ENCODE measurements at places on chromosomes 5 and 9. TPM values are rescaled to one million over a fixed set of nuclear protein-coding genes. Genes with fewer than 3 reads are reported as not detected.

FAM13B gene
- total RNA-seq = 19.0 TPM

PCYOX1L gene
- 11.4 TPM for total RNA-seq

PRUNE2 gene
- total RNA-seq = 10.8 TPM

IPPK gene
- 17.6 TPM for total RNA-seq

CBY3 gene
- not detected for total RNA-seq

PPP2R2B gene
- not detected for total RNA-seq

ENTPD8 gene
- total RNA-seq = 0.26 TPM

SAXO1 gene
- total RNA-seq = not detected

FAM153A gene
- total RNA-seq = not detected

PARP8 gene
- 0.39 TPM for total RNA-seq

NEUROG1 gene
- total RNA-seq = not detected

VCAN gene
- total RNA-seq = 0.25 TPM

NMUR2 gene
- total RNA-seq = not detected

MPDZ gene
- total RNA-seq = 65.6 TPM

PLPPR1 gene
- not detected for total RNA-seq

CARD6 gene
- total RNA-seq = 34.0 TPM

KIF24 gene
- total RNA-seq = 1.6 TPM

SWI5 gene
- 16.4 TPM for total RNA-seq

IFNK gene
- total RNA-seq = not detected

GLRA1 gene
- total RNA-seq = not detected

C5orf58 gene
- not detected for total RNA-seq

MLLT3 gene
- total RNA-seq = 1.9 TPM

WNK2 gene
- under 0.01 TPM for total RNA-seq
